ENCODE measurements at places on chromosomes 6 and 20.

DNA sequence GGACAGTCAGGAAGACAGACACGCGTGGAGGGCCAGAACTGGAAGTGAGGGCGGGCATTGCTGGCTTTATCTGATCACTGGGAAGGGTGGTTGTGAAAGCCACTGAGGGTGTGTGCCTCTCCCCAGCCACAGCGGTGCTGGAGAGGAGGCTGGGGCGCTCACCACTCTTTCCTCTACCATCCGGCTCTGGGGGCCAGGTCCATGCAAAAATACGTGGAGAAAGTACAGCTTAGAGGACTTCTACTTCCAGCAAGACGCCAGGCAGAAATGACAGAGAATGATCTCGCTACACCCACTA is 148.8 kb upstream of the RPS6KA2 start:
- no peak for DNase-seq

- no peak for DNase-seq
These were observed 5.1 kb downstream of the HLA-DMA start for GRCh38 chr6:32947552-32948465.

DNA sequence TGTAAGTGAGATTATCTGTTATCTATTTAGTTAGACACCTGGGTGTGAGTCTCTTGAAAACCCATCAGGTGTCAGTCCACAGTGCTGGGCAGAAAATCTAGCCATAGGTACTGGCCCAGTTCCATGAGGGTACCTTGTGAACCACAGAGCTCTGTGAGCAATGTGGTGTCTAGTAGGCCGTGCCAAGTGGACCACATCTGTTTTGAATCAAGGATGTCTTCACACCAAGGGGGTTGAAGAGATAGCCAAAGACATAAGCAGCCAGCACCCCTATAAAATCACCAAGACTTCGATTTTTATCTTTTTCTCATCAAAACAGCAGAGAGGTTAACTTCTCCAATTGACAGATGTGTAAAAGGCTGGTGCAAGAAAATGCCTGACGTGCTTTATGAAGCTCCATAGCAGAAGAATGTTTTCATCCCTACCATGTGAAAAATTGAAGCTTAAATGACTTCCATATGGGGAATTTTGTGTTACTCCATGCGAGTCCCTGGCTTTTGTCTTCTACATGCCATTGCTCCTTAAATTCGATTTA is 368.7 kb downstream of the HAO1 start:
- no peak for DNase-seq

- DNase-seq: peak; percentile 5
These were observed 404.5 kb downstream of the SYNE1 start for GRCh38 chr6:152232501-152233151.

GRCh38 chr6:146389740-146390139 is 153.9 kb upstream of the RAB32 start:
- DNase-seq: no peak
